ENCODE measurements at places on chromosomes 4 and X.

DNA sequence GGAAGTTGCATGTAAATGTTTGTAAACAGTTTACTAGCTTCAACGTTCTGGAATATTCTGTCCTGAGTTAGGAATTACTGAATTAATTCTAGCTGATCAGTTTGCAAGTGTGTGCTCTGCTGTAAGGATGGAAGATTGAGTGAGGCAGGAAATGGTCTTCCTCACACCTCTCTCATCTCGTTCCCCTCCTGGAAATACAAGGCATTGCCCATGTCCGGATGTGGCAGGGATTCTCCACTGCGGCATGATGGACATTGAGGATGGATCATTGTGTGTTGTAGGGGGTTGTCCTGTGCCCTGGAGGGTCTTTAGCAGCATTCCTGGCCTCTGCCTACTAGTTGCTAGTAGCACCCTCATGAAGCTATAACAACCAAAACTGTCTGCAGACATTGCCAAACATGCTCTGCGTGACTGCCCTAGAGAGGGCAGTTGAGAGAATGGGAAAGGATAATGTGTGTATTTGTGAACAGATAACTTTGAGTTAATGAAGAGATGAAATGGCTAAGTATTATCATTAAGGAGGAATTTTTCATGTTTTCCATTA lies 12.6 kb downstream of the CA5B start:
- DNase-seq, result no peak

- no peak for DNase-seq
Observed at GRCh38 chrX:130696542-130696941, 206.5 kb downstream of the ENOX2 start.

DNA sequence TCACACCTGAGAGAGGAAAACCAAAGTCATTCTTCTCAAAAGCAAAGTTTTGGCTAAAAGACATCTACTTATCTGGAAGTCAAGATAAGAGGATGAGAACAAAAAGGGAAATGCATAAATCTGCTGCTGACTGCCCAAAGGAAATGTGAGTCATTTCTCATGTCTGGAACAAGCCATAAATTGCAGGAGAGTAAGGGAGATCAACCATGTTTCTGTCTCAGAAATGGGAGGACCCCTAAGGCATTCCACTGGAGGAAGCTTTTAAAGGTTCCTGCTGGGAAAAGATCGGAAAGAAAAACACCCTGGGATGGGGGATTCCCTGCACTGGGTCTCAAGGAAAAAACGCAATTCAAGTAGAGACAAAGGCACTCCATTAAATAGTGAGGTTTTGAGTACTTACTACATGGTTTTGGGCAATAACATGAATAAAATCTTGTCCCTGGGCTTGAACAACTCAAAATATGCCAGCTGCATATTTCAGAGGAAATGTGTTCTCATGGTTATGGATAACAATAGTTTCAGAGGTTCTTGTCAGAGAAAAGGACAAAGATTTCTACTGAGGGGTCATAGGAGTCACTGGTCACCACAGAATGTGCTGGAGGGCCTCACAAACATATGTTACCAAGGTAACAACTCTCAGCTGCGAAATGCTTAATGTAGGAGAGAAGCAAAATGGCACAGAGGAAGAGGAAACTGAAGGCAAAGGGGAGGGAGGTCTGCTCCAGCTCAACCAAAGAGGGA lies 19.3 kb downstream of the GPR143 start:
- DNase-seq, result no peak

GRCh38 chr4:186942758-186943377 lies 219.2 kb upstream of the FAT1 start:
- no peak for DNase-seq

DNA sequence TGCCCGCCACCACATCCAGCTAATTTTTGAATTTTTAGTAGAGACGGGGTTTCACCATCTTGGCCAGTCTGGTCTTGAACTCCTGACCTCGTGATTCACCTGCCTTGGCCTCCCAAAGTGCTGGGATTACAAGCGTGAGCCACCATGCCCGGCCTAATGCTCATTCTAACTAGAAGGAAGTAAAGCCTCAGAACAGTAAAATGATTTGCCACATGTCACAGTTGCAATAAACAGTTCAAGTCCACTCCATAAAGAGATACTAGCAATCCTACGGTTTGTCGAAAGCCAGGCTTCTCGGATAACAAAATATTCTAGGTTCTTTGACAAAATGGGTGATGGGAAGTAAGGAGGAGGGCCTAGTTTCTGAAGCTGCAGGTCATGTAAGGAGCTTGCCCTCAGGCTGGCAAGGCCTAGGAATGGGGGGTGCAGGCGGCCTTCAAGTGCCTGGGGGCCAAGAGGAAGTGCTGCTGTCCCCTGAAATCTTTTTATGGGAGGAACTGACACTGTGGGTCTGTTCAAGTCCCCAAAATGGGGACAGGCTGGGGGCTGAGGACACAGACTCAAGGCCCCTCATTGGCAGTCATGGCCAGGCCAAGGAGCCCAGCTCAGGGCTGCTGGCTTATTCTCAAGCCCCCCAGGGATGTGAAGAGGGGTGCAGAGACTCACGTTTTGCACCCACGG lies 31.8 kb upstream of the ACSL1 start:
- DNase-seq, result no peak

GRCh38 chrX:102765809-102766208 lies 45.3 kb downstream of the GPRASP3 start:
- DNase-seq, result no peak

All from GM13976 (cell line).